ENCODE measurements at places on chromosomes 4 and X. TPM values are rescaled to one million over a fixed set of nuclear protein-coding genes. Genes with fewer than 3 reads are reported as not detected.

The P2RY4 gene
- total RNA-seq: 0.75 TPM

- no peaks in the 10 kb centered on the region for H3K4me1 ChIP-seq
- no peaks in the 10 kb centered on the region for H3K36me3 ChIP-seq
- no peaks in the 10 kb centered on the region for H3K27me3 ChIP-seq
- H3K27ac ChIP-seq: no peak overlapping the region
- DNase-seq: no peak
Observed at GRCh38 chr4:45349859-45350258, 623.5 kb upstream of the GNPDA2 start.

The MSL3 gene
- 184 TPM for total RNA-seq

The SSX3 gene
- total RNA-seq: not detected

Measured in naive thymus-derived CD8-positive, alpha-beta T cell (primary cell).